ENCODE measurements at places on chromosomes 2 and 18.

DNA sequence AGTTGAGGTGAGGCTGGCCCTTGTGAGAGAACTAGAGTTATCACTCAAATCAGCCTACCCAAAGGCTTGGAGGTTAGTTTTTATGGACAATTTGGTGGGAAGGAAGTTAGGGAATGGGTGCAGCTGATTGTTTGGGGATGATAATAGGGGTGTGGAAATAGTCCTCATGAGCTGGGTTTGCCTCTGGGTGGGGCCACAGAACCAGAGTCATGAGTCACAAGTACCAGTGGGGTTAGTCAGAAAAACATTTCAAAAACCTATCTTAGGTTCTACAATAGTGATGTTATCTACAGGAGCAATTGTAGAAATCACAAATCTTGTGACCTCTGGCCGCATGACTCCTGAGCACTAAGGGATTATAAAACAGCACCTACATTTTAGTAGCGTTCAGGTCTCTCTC, 630.1 kb upstream of the PIK3C3 start:
- DNase-seq = no peak

DNA sequence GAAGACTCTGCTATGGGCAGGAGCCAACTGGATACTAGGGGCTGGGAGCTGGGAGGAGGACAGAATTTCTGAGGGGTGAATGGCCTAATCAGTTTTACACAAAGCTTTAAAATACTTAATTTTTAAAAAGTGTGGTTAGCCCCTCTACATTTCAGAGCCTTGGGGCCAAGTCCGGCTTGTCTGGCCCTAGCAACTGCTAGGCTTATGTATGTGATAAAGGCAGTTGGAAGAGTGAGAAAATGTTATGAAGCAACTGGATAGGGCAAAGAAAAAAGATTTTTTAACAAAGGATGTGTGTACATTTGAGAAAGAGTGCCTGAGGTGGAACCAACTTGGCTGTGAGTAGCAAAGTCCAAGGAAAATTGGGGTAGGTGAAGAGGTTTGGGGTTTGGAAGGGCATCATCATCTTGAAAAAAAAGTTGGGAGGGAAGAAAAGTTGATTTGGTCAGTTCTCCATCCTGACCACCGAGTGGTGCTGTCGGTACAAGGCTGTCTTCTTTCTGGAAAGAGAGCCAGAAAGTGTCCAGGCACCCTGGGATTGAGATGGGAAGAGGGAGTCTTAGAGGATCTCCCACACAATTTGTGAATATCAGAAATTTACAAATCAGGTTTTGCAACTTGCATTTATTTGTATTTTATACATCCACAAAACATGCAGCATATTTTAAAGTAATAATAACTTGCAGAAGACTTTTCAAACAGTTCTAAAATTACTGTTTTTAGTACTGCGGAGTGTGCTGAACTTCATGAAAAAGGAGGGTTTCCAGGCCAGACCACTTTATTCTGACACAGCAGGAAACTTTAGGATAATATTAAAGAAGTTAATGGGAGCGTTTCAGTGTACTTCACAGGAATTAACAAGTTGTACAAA, 10.5 kb upstream of the CDK15 start:
- no peak for DNase-seq

DNA sequence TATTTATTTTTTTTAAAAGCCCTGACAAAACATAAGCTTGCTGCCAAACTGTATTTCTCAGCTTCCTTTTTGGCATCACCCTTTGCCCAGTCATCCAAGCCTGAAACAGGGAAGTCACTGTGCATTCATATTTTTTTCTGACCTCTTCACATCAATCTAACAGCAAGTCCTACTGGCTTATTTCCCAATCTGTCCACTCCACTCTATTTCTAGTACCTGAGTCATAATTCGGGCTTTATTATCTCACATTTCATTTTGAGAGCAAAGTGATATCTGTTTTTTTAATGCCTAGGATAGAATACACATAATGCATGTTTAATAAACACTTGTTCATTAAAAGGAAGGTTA, 5.1 kb downstream of the HNMT start:
- no peak for DNase-seq

DNA sequence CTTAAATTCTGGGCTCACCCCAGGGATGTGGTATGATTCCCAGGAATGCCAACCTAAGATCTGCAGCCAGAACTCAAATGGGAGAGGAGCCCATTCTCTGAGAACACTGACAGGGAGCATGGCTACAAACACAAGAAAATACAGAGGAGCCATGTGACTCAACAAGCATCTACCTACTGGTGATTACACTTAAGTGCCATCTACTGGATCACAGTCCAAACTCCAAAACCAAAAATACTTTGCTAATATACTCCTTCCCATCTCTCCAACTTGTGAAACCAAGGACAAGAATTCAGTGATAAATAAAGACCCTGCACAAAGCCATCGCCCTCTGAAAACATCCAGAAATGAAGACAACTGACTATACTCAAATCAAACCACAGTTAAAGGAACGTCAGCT, 116.9 kb downstream of the NR4A2 start:
- no peak for DNase-seq

GRCh38 chr2:79798776-79799175, 285.9 kb downstream of the CTNNA2 start:
- DNase-seq = no peak

DNA sequence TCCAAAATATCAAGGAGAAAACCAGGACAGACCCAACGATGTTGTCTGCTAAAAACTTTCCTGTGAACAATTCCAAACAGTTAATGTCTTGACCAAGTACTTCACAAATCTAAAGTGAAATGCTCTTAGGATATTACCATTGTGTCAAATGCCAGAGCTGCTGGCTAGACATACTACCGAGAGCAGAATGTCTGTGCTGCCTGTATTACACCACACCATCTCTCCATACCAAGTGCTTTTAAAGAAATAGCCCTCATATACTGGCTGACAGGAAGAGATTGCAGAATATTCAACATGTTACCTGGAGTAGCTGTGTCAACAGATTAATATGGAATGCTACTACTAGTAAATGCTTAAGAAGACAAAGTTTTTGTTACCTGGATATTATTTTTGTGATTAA, 18.6 kb downstream of the IAH1 start:
- no peak for DNase-seq

- no peak for DNase-seq
Observed at GRCh38 chr2:43223521-43224001, 2.8 kb downstream of the ZFP36L2 start.

GRCh38 chr2:207264310-207264709, 98.6 kb upstream of the KLF7 start:
- DNase-seq = no peak

DNA sequence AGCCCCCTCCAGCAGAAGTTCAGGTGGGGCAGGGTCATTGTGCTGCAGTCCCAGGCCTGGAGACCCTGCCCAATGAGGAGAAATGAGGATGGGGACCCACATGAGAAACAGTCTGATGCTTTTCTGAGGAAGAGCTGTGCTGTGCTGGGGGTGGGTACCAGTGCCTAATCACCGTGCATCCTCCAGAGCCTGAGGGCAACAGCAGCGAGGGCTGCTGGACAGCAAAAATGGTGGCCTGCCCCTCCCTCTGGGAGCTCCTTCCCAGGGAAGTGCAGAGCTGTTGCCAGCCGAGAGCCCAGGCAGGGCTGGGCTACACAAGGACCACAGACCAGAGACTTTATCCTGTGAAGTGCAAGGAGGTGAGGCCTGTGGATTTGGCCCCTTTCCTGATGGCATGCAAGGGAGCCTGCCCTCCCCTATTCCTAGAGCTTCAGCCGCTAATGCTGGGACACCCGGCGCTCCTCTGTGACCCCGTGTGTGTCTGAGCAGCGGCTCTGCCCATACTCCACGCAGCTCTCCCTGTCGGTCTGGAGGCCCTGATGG, 134.8 kb downstream of the DSEL start:
- no peak for DNase-seq

GRCh38 chr2:69209482-69209881, 177.5 kb downstream of the GFPT1 start:
- no peak for DNase-seq

DNA sequence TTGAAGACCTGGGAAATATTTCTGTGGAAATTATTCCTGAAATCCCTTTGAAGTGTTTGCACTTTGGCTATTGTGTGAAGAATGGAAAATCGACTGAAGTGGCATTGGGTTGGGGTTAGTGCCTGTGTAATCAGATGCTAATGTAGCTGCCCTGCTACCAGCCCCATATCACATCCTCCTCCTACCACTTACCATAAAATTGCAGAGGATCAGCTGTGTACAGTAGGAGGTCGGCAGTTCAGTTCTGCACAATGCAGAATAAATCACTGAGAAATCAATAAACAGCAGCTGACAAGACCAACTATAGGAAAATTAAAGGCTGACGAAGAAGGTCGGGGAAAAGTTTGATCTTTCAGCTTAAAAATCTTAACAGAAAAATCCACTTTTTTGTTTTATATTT, 440.9 kb downstream of the PTPRM start:
- DNase-seq = no peak

DNA sequence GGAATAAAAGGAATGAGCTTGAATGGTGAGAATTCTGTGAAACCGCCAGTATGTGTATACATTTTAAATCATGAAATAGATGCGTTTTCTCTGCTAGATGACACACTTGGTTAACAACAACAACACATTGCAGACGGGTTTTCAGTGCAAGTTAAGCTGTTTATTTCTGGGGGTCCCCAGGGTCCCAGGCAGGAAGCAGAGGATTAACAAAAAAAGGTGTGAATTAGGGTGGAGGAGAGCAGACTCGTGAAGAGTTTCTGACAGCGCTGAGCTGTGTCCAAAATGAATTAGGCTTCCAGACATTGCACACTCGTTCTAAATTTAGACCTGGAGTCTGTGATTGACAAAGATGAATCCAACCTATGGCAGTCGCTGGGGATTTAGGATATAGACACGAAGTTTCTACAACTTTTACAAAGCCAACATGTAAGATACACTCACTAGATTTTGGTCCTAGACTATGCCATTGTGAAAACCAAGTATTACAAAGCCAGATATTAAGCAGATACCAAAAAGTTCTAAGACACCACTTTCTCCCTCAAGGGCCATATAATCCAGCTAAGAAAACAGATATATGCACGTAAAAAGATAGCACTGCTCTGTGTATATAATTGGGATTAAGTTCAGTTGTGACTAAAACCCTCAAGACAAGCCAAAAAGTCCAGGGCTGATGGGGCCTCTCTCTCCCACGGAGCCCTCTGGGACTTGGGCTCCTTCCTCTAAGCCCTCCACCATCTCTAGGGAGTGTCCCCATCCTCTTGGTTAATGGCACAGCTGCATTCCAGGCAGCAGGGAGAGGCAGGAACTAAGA, 120.2 kb downstream of the ACAA2 start:
- no peak for DNase-seq

DNA sequence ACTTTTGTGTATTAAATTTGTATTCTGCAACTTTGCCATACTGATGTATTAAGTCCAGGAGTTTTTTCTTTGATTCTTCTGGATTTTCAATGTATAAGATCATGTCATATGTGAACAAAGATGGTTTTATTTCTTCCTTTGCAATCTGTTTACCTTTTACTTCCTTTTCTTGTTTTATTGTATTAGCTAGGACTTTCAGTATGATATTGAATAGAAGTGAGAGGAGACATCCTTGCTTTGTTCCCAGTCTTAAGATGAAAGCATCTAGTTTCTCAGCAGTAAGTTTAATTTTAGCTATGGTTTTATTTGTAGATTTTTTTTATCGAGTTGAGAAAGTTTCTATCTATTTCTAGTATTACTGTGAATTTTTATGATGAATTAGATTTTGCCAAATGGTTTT, 25.5 kb downstream of the VRK2 start:
- DNase-seq = no peak

- no peak for DNase-seq
Observed at GRCh38 chr2:200444530-200444929, 65.3 kb downstream of the KCTD18 start.

Data from epithelial cell of proximal tubule (primary cell).